ENCODE measurements at places on chromosomes 3 and 15.

- no peak for DNase-seq
Measured at GRCh38 chr15:58698887-58699641, 50.4 kb downstream of the ADAM10 start.

- no peak for DNase-seq
Measured at GRCh38 chr15:33098094-33099058, 96.1 kb downstream of the FMN1 start.

DNA sequence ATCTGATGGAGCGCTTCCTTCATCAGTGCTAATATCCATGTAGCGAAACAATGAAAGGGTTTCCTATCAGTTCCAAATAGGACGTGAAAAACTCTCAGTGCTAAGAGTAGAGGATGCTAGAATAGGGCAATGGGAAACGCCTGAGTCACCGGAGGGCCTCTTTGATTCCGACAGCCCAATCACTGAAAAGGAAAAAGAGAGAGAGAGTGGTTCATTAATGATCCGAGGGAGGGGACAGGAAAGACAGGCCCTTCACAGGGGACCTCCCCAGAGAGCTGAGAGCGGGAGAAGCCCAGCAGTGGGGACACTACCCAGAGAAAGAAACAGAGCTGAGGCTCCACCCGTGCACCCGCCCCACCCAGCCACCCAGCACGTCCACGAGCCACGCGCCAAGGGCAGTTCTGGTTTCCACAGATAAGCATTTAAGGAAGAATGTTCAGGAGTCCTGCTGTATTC, 76.9 kb downstream of the RPN1 start:
- no peak for DNase-seq

GRCh38 chr3:56681984-56682461, 1.0 kb downstream of the TASOR start:
- DNase-seq: no peak

- DNase-seq: no peak
Measured at GRCh38 chr3:53845103-53845880, 927 bp downstream of the CHDH start.

- peak; percentile 33 for DNase-seq
Measured at GRCh38 chr15:71386448-71387236, 271.4 kb downstream of the THSD4 start.
